ENCODE measurements at places on chromosomes 7 and 10. TPM values are rescaled to one million over a fixed set of nuclear protein-coding genes. Genes with fewer than 3 reads are reported as not detected.
A peak's percentile ranks its signal among the peaks of the same experiment; 100 is the strongest.

GRCh38 chr7:96131525-96131924 lies 190.4 kb downstream of the SLC25A13 start:
- no peak for DNase-seq

GRCh38 chr10:63554657-63555056 lies 33.5 kb downstream of the REEP3 start:
- DNase-seq, result peak; percentile 91

IGF2BP3 gene
- total RNA-seq, result 120 TPM

CEP41 gene
- 36.8 TPM for total RNA-seq

AGBL3 gene
- total RNA-seq, result 3.5 TPM
